ENCODE measurements at places on chromosomes 5 and 9.

GRCh38 chr5:43389679-43390329 is 22.4 kb downstream of the CCL28 start:
- DNase-seq: peak; percentile 3

DNA sequence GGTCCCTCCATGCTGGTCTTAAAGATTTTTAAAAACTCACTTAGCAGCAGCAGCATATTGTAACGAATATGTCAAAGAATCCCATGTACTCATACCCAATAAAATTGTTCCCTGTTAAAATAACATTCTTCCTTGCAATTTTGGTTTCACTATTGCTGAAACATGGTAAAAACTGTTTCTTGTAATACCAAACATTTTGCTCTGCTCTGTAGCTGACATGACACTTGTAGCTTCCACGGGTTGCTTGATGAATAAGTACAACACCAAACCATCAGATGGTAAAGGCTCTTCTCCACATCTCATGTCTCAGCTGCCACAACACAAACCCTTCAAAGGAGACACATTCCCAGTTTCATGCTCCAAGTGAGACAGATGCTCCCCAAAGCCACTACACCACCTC is 180.7 kb upstream of the PTGER4 start:
- no peak for DNase-seq

DNA sequence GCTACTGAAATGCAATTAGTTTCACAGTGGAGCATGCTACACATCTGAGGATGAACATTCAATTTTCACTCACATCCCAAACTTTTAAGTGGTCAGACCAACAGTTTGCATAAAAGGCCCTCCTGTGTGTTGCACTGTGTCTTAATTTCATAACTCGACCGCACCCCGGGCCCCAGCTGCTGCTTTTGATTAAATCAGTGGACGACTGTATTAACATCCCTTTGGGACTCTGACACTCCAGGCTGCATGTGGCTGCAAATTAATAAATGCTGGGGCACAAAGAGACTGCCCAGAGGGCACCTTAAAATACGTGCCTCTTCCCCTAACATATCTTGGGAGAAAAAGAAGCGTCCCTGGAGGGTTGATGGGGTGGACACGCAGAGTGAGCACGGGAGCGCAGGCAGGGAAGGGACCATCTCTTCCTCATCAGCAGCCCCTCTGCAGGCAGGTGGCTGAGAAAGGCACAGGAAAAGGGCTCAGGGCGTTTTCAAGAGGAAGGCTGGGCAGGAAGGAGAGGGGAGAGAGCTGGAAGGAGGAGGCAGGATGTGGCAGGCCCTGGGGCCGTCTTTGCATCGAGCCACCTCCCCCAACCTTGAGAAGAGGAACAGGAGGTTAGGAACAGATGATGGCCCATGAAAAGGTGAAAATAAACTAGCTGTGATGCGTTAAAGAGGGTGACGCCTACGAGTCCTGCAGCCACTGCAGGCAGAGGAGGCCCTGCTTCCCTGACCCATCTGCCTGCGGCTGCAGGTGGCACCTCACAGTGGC is 18.6 kb downstream of the MED10 start:
- DNase-seq: no peak

GRCh38 chr5:14353726-14354474 is 210.8 kb downstream of the TRIO start:
- DNase-seq: no peak

DNA sequence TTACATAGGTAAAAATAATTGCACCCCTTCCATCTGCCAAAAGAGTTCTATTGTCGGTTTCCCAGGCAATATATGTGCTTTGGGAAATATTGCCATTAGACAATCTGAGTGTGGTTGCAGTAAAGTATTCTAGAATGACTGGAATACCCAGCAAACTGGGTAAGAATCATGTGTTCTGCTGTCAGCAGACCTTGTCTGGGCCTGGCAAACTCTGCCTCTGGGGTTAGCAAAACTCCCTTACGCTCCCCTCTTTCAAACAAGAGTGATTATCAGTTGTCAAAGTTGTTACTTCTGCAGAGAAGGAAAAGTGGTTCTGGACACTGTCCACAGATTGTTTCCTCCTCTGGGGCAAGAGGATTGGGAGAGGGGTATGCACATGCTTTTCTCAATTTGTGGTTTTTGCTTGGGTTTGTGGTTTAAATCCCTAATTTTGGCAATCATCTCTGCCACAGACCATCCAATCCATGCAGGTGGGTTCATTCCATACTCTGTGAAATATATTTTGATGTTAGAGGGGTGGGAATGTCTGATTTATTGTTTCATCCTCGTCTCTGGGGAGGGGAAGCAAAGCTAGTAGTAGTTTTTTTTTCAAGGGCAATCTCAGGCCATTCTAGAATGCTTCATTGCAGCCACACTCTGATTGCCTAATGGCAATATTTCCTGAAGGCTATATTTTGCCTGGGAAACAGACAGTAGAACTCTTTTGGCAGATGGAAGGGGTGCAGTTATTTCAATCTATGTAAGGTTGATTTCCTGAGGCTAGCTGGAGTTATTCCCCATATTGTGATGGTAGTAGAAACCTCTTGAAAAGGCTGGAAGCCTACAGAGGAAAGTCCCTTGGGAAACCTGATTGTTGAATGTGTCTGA is 24.0 kb upstream of the TNFSF15 start:
- DNase-seq: no peak

DNA sequence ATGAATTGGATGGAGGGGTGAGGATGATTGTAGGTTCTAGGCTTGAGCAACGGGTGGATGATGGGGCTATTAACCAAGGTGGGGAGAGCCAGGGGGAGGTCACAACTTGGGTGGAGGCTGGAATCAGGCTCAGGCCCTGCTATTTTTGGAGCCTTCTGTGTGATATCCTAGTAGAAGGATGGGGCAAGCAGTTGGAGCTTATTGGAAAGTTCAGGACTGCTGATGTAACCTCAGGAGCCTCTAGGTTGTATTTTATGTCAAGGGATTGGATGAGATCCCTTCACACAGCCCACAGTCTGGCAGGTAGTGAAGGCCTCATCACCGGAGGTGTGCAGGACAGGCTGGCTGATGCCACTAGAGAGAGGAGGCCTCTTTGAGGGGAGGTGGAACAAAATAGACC is 11.2 kb upstream of the RPS14 start:
- no peak for DNase-seq

DNA sequence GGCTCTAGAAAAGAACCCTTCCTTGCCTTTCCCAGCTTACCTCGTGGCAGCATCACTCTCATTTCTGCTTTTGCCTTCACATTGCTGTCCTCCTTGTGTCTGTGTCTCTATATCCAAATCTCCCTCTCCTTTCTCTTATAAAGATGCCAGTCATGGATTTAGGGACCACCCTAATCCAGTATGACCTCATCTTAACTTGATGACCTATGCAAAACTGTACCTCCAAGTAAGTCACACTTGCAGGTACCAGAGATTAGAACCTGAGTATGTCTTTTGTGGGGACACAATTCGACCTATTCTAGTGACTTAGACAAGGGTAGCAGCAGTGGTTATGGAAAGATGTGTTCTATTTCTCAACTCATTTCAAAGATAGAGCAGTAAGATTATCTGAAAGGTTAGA is 160.1 kb downstream of the HMHB1 start:
- no peak for DNase-seq

GRCh38 chr5:167642779-167643517 is 648.5 kb upstream of the WWC1 start:
- no peak for DNase-seq

DNA sequence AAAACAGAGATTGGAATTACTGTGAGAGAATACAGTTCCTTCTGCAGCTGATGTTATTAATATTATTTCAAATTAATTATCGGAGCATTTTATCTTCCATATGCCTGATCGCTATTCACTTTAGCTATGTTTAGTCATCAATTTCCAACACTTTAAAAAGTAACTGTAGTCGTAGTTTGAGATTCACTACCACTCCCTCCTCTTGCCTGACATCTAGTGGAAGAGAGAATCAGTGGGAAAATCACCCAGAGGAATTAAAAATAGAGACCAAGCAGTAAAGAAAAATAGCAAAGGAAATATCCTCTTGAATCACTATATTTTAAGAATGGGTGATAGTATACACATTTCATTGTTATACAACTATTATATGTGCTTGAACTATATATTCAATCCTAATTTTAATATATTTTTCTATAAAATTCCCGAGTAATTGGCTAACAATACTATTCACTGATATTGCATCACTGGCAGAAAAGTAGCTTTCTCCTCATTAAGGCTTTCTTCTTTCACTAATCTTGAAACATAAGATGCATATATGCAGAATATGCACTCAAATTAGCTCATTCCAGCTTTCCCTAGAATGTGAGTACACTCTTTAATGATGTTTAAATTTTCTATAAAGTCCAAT is 708.7 kb downstream of the CDH9 start:
- no peak for DNase-seq

GRCh38 chr9:134971196-134971595 is 53.5 kb upstream of the FCN1 start:
- DNase-seq: no peak

DNA sequence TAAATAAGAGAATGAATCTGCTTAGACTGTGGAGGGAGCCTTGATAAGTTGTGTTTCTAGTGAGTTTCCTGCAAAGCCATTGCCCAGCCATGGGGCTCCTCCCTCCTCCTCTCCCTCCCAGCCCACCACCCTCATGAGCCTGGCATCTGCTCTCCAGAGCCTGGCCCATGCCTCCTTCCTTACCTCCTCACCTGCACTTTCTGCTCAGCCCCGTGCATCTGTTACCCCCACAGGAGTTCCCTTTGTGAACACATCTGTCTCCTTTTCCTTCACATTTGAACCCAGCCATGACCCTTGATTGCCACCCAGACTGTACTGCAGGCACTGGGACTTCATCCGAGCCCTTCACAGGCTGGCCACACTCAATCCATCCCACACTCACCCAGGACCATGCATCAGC is 395.6 kb downstream of the IRX2 start:
- no peak for DNase-seq

DNA sequence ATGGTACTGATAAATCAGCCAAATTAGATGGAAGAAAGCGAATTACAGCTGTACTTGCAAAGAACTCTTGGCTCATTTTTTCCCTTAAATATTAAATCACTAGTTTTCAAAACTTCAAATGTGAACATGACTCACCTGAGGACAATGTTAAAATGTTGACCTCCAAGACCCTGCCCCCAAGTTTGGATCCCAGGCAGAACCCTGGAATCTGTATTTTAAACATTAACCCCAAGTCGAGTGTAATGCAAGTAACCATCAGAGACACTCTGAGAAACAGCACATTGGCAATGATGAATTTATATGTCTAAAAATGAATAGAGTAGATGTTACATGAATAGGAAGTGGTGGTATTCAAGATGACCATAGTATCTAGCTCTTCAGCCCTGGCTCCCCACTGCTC is 2.3 kb upstream of the CD274 start:
- no peak for DNase-seq

GRCh38 chr5:162248107-162248713 is 180.6 kb downstream of the GABRG2 start:
- no peak for DNase-seq

DNA sequence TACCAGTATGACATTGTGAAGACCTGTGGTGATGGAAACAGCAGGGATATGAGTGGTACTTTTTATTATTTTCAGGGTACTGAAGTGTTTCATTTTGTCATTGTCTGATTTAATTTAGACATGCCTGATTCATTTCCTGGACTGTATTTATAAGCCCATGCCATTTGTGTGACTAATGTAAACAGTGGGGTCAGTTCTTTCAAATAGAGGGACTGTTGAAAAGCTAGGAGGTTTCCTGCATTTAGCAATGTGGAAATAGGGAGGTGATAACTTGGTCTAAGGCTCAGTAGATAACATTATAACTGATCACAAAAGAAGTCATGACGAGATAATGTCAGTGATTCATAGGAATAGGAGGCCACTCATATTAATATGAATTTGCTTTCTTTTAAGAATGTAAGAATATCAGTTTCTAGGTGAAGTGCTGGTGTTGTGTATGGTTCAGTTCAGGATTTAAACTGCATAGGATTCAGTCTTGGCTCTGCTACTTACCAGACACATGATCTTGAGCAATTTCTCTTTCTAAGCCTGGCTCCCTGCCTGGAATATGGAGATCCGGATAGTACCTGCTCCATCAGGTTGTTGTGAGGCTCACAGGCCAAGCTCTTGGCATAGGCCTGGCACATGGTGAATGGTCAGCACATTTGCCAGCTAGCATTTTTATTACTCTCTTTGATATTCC is 7.5 kb downstream of the RASGRF2 start:
- no peak for DNase-seq

DNA sequence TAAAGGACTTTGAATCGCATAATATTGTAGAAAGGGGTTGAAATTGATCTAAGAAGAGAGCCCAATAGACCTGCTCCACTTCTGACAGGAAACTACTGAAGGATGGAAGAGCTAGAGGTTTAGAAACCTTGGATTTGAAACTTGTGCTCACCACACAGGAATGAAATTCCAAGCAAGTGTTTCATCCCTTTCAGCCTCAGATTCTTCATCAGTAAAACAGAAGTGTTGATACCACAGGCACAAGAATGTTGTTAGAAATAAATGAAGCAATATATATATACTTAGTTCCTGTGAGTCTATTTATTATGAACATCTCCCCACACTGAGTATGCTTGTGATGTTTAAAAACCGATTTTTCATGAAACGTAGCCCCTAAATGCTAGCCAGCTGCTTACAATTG is 43.8 kb downstream of the PRRC1 start:
- no peak for DNase-seq

- DNase-seq: no peak
Measured at GRCh38 chr9:89495824-89496560, 1.9 kb downstream of the SEMA4D start.

DNA sequence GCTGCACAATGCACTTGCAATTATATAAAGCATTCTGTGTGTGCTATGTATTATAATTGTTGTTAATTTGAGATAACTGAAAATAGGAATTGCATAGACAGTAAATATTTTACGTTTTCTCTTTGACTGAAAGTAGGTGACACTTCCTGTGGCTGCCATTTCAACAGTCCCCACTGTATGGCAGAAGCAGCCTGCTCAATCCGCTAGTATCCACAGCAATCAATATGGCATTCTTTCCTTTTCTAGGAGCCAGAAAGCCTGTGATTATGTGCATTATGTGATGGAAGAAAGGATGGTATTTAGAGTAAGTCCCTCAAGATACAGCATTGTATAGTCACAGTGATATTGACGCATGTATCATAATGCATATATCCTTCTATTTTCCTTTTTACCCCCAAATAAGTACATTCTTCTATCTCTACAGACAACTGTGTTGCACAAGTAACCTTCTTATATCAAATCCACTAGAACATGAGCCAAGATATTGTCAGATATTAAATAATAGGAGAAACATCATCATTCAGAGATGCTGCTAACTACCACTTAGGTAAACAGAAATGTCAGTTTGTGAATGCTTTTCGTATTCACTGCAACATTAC is 59.7 kb downstream of the CARTPT start:
- no peak for DNase-seq

DNA sequence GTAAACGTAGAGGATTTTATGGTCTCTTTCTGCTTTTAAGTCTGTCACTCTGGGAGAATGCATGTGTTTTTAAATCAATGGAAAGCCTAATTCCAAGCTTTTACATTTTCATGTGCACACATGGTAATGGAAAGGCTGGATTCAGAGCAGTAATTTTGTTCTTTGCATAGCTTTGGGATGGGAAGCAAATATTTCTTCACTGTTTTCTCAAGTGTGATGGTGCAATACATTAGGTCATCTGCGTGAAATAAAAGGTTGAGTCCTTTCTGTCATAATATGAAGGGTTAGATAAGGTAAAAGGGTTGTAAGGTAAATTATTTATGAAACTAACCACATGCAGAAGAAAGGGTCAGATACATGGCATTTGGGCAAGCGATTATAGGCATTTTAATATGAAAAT is 88.2 kb upstream of the NR3C1 start:
- DNase-seq: no peak

- no peak for DNase-seq
Measured at GRCh38 chr5:16033187-16033925, 146.2 kb downstream of the MARCHF11 start.

Data from stimulated activated CD4-positive, alpha-beta T cell treated with anti-CD3 and anti-CD28 coated beads, TNF-alpha, amount 100 ng/mL, for 48 hours (primary cell).